ENCODE measurements at places on chromosomes 11 and 22.

GRCh38 chr11:128246364-128246801 is 341.0 kb downstream of the ETS1 start:
- no peak for DNase-seq

GRCh38 chr11:92048415-92048814 is 176.2 kb upstream of the FAT3 start:
- no peak for DNase-seq

GRCh38 chr11:47108214-47108613 is 68.5 kb downstream of the ARFGAP2 start:
- no peak for DNase-seq

- DNase-seq, result no peak
Observed at GRCh38 chr11:38646382-38646781, 2048.3 kb upstream of the RAG2 start.

GRCh38 chr22:35506259-35506570 is 34.4 kb upstream of the RASD2 start:
- DNase-seq, result no peak

GRCh38 chr11:31821235-31821764 is 10.2 kb upstream of the PAX6 start:
- DNase-seq, result no peak

DNA sequence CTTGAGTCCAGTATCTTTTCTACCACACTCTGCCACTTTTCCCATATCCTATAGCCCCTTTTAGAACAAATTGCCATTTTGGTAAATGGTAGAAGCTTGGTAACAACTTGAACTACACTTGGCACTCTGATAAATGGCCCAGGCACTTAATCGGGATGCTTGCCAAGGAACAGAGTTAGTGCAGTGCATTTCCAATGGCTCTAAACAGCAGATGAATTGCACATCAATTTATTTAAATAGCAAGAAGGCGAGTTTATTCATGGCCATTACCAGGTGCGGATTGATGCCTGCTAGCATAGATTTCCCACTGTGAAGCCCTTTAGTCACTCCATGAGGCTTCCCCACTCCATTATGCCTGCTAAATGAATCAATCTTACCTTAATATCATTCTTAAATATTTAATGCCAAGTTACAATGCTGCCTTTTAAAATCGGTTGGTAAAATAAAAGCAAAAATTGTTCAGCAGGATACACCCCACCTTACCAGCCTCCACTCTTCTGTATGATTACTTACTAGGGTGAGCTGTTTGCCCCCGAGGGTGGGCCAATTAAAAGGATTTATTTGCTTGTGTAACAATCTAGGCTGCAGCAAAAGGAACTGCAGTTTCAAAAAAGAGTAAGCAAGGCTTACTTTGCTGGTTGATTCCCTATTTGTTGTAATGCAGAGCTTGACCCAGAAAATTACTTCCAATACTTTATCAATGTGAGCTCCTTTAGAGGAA is 136.0 kb upstream of the ARHGAP42 start:
- DNase-seq, result no peak

DNA sequence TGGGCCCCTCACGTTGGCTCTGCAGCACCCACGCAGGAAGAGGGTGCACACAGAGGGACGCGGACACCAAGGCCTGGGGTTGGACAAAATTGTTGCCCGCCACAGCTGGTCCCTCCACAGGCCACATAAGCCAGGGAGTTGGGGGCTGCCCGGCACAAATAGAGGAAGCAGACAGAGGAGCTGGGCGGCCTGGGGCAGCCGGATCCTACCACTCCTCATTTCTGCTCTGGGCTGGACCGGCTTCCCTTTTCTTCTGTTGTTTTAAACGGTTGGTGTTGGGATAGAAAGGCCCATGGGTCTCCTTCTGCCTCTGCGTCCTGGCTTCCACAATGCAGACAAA is 36.4 kb upstream of the LINC01488 start:
- DNase-seq, result no peak

- no peak for DNase-seq
Observed at GRCh38 chr11:57313071-57313787, 11.5 kb downstream of the TNKS1BP1 start.

- no peak for DNase-seq
Observed at GRCh38 chr22:39486951-39487825, 14.9 kb upstream of the MIEF1 start.

GRCh38 chr11:46160100-46160499 is 38.8 kb upstream of the PHF21A start:
- no peak for DNase-seq

DNA sequence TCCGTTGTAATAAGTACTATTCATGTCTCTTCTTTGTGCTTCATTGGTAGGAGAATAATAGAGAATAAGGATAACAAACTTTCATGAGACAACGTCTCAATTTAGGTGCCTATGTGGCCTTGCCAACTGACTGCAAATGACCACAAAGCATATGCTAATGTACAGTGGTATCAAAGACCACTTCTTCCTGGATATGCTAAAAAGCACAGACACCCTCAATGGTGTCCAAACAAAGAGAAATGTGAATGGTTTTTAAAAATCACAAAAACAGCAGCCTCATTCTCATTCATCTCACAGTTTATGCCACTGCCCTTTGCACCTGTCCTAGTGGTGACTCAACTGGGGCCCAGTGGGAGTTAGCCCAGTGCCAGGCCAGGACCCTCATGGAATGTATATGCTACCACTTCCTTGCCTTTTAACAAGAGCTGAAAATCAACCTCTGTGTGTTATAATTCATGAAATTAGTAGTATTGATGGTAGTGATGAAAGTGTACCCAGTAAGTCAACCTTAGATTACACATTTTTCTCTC is 65.2 kb upstream of the MTMR2 start:
- no peak for DNase-seq

DNA sequence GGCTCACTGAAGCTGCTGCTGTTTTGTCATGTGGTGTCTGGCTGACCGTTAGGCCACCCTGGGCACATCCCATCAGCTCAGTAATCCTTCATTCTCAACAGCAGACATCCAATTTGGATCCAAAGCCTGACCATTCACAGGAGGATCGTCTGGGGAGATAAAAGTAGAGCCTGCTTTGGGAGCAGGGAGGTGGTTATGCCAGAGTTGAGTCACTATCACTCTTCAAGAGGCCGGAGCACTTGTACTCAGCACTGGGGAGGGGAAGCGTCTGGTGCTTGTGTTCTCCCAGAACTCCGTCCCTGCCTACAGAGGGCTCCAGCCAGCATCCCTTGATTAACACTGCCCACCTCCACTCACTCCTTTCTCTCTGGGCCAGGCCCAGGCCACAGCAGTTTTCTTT is 382.6 kb downstream of the OPCML start:
- no peak for DNase-seq

DNA sequence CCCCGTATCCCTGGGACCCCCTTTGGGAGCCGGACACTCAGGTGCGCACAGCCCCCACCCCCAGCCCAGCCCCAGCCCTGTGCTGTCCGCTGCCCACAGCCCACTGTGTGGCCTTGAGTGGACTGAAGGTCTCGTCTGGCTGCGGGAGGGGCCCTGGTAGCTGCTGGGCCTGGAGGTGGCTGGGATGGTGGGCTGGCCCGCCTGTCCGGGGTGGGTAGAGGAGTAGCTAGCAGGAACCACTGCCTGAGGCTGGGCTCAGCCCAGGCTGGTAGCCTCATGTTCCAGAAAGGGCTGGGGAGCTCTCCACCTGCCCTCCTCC is 4.6 kb upstream of the MUC6 start:
- DNase-seq, result no peak

DNA sequence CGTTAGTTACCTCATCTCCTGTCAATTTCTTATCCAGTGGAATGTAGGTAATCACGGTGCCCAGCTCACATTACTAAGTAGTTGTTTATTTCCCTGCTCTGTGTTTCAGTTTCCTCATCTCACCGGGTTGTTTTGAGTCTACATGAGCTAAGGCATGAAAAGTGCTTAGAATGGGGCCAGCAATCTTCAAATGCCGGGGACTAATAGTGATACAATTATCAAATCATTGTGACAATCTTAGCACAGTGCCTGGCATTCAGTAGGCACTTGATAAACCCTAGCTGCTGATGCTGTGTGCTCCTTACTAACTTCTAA is 53.3 kb upstream of the CD5 start:
- no peak for DNase-seq

DNA sequence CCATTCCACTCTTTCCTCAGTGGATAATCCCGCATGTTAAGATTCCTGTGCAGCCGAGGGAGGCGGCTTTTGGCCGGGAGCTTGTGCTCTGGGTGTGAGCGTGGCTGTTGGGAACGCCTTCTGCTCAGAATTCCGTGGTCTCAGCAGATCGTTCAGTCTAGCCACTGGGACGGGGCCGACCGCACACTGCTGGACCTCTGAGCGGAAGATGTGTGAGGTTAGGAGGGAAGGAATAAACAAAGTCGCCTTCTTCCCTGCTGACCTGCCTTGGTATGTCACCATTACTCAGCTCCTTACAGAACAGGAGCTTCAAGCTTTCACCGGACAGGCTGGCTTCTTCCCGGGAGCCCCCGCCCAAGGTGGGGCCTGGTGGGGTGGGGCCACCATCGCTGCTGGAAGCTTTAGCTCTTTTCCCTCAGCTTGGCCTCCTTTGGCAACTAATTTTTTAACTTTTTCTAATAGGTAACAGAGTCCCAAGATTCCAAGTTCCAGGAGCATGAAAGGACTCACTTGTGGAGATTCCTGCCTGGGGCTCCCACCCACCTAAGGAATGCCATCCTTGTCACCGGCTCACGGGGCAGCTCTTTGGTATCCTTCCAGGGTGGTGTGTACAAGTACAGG is 22.5 kb upstream of the SEPTIN5 start:
- DNase-seq, result no peak

- DNase-seq, result no peak
Observed at GRCh38 chr11:17629113-17629512, 82.1 kb downstream of the OTOG start.

DNA sequence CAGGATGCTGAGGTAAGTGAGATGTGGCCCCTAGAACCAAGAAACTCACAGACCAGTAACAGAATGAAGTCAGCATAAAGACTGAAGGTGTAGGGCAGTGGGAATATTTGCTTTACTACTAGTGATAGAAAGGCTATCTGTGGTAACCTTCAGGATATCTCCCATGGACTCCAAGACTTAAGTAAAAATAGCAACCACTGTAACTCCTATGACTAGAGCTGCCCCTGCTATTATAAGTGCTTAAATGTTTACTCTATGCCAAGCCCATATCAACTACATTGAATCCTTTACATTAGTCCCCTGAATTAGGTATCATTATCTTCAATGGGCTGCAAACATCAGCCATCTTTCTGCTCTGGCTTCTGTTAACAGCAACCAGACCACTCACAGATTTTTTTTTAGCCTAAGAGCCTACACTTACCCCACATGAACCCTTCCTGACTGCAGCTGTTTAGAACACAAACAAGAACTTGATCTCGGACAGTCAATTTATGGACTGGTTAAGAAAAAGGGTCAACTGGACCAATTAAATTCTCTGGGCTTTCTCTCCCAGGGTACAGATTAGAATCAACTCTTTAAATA is 335.1 kb upstream of the API5 start:
- DNase-seq, result no peak

- no peak for DNase-seq
Observed at GRCh38 chr22:44108076-44108475, 72.6 kb upstream of the PARVG start.

DNA sequence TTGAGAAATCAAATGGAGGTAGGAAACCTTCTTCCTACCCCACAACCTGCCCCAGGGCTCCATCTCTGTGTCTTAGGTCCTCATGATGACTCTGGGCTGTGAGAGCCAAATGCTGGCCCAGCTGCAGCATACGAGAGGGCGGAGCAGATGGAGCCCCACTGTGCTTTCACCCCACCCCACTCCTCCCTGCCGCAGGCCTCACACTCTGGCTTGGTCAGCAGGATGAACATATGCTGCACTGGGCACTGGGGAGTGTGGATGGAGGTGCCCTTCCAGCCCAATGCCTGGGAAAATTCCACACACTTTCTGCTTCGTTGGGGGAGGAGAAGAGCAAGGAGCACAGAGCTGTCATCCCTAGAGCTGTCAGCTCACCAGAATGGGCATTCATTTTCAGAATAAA is 271.6 kb upstream of the CADM1 start:
- no peak for DNase-seq

DNA sequence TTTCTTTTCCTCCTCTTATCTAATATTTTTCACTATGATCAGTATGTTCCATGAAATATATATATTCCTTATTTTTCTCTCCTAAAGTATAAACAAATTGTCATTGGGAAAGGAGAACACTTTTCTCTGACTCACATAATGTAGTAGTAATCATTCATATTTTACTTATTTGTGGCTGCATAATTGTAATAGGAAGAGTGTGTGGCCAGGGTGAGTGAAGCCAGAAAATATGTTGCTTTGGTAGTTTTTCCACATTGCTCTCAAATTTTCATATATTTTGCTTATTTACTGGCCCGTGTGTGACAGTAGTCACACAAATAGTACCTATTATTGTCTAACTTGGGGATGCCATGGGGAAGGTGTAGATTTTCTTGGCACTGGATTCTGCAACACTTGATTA is 172.1 kb downstream of the DYNC2H1 start:
- no peak for DNase-seq

DNA sequence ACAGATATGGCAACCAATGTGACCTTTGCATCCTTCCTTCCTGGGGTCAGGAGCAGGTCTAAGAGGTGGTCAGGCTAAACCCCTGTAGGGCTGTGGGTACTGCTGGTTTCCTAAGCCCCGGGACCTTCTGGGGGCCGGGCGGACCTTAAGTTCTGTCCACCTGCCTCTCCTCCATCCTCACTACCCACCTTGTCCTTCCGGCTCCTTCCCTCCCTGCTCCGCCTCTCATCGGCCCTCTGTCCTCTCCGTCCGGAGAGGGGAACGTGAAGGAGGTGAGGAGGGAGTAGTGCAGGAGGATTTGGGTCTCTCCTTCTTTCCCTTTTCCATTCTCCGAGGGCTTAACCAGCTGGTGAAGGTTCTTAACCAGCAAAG is 28.3 kb upstream of the PARVB start:
- no peak for DNase-seq

- no peak for DNase-seq
Observed at GRCh38 chr11:60252213-60253108, 9.5 kb upstream of the MS4A4E start.

DNA sequence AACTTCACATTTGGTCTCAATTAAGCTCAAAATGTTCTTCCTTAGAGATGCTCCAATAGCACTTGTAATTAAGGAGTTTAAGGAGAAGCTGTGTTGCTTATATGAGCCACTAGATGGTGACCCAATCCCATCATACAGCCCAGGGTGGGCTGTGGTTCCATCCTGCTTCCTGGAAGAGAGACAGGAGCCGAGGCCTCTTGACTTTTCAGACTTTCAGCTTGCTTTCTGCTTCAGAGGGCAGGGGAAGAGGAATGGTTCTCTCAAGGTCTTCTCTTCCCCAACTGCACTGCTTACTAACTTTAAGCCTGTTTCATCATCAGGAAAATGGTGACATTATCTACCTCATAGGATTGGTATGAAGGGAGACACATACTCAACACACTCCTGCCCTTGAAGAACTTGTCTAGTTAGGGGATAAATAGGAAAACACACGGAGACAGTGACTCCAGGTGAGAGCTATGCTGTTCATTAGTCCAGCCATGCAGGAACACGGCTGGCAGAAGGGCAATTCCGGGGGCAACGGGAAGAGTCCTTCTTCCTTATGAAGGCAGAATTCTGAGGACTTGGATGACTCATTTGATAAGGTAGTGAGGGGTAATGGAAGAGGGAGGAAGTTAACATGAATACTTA is 20.1 kb downstream of the TMEM218 start:
- DNase-seq, result no peak

- DNase-seq, result no peak
Observed at GRCh38 chr22:19731361-19732135, 8.2 kb downstream of the GP1BB start.
